ENCODE measurements at places on chromosomes 1 and 21.

- no peak for DNase-seq
Observed at GRCh38 chr1:160713161-160713560, 1.5 kb upstream of the CD48 start.

- DNase-seq, result peak; percentile 22
Observed at GRCh38 chr1:63615768-63616420, 22.7 kb downstream of the PGM1 start.

- peak; percentile 1 for DNase-seq
Observed at GRCh38 chr1:215566556-215567490, at the start of gene KCTD3. TSS of gene KCTD3 (plus strand) at chr1:215567304. CDS start at chr1:215567686, 382 bp downstream.

GRCh38 chr1:202643397-202644218 is 66.6 kb downstream of the SYT2 start:
- DNase-seq, result no peak

DNA sequence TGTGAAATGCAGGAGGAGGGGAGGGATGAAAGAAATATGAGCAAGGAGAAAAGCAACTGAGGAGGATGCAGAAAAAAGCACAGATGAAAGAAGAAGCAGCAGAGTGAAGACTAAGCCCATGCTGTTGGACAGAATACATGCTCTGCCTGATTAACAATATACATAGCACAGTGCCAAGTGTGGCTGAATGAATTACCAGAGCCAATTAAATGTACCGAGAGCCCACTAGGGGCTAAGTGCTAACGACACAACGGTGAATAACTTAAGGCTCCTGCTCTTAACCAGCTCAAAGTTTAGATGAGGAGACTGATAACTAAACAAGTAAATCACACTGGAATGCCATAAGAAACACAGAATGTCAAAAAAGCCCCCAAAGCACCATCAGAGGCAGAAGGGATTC is 15.6 kb downstream of the CADM3 start:
- DNase-seq, result no peak
